AG09319 (cell line): ENCODE measurements at places on chromosomes 6 and 20.

DNA sequence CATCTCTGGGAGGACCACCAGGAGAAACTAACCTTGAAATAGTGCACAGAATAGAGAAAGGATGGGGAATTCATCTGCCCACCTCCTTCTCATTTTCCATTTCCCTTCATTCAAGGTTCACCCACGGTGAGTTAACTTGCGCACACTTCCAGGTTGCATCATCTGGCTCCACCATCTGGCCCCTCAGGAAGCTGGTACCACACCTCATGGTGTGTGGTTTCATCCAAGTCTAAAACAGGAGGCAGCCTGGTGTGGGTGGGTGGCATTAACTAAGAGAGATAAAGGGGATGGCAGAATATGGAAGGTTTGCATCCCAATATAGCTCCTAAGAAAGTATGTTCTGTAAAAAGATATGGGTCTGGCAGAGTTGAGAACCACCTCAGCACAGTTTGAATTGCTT lies 3.8 kb downstream of the ZNF334 start:
- DNase-seq, result no peak

GRCh38 chr6:89527634-89528033 lies 94.7 kb downstream of the ANKRD6 start:
- no peak for DNase-seq

DNA sequence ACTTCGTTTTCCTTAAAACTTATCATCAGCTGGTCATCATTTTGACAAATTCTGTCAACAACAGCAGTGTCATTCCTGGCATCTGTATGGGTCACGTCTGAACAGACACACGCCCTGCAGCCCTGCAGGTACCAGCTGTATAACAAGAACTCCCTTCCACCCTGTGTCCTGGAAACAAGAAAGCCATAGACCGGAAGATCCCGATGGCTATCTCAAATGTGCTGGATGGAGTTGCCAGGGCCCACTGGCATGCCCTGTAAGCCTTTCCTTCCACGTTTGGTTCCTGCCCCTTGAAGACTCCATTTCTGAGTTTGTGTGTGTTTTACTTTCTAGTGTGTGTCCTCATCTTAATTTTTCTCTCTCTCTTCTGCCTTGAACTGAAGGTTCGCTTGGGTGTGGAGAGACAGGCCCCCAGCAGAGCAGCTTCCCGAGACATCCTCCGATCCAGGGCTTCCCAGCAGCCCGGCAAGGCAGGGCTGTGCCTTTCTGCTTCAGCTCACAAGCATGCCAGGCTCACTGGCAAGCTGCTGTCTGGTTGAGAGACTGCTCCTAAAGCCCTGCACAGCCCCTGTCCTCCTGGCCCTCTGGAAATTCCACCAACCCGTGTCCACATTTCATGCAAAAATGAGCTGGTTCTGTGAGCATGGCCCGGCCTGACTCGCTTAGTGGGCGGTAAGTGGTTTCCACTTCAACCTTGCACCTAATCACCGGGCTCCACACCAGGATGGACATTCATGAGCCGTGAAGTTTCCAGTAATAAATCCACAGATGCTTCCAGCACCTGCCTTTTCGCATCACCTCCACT lies 8.7 kb downstream of the GFRA4 start:
- no peak for DNase-seq

DNA sequence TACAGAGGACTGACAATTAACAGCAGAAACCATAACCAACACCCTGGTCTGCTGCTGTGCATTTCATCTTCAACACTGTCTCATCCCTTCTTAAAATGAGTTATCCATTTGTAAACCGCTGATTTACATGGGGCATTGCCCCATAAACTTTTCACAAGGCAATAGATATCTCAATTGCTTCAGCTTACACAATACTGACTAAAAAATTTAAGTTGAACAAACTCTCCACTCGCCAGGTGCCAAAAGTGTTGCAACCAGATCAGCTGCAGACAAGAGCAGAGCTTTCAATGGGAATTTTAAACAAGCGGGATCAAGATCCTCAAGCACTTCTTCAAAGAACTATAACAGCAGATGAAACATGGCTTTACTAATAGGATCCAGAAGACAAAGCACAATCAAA lies 183.0 kb downstream of the TASP1 start:
- no peak for DNase-seq

GRCh38 chr6:3596766-3597165 lies 139.9 kb upstream of the SLC22A23 start:
- no peak for DNase-seq

DNA sequence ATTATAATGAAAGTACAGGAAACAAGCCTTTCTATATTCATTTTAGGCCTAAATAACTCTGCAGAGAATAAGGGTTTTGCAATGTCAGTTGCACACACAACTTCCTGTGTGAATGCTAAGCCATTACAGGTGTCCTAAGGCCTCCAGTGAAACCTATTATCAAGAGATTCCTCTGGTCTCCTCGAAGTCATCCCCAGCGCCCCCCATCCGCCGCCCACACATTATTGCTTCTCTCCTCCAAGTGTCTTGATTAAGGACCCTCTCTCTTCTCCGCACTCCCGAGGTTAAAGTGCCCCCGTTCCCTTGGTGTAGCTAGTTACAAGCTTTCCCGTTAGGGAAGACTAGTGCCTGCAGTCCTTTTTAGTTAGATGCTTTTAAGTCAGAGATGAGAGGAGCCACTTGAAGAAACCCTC lies 1.3 kb downstream of the HIVEP2 start:
- no peak for DNase-seq

GRCh38 chr6:22302838-22303237 lies 6.0 kb upstream of the PRL start:
- no peak for DNase-seq

DNA sequence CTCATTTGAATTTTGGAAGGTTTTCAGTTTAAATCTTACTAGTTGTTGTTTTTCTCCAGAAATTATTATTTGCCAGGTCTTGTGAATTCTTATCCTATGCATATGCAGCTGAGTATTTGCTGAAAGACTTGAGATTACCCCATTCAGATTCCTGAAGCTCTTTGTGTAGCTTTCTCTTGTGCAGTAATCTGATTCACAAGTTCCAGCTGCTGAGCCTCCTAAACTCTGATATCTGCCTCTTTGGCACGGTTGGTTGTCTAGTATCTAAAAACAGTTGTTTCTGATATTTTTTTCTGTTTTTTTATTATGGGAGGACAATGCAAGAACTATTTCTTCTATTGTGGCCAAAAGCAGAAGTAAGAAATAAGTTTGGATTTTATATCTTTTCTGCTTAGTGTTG lies 863.9 kb upstream of the MANEA start:
- DNase-seq, result no peak

GRCh38 chr20:353166-353565 lies 6.3 kb downstream of the NRSN2 start:
- DNase-seq, result no peak

GRCh38 chr6:134161041-134161440 lies 108.6 kb upstream of the SLC2A12 start:
- DNase-seq, result no peak

- no peak for DNase-seq
Measured at GRCh38 chr20:64001607-64002011, 20.7 kb downstream of the PRPF6 start.

DNA sequence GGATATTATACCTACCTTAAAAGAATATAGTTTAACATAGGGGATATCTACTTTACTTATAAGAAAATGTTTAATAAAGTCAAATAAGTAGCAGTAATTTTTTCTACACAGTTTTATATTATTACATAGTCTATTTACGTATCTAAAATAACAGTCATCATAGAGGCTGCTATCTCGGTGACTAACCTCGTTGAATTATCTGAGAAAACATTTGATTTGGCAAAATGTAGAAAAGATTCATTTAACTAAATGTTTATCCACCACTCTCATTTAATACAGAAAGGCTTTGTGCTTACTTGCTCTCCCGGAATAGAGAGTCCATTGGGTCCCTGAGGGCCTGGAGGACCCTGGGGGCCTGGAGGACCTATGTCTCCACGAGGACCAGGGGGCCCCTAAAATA lies 103.6 kb downstream of the COL12A1 start:
- no peak for DNase-seq
